Activated naive CD4-positive, alpha-beta T cell treated with anti-CD3 and anti-CD28 coated beads for 36 hours (primary cell): ENCODE measurements at places on chromosomes 1 and 21. TPM values are rescaled to one million over a fixed set of nuclear protein-coding genes. Genes with fewer than 3 reads are reported as not detected.

DNA sequence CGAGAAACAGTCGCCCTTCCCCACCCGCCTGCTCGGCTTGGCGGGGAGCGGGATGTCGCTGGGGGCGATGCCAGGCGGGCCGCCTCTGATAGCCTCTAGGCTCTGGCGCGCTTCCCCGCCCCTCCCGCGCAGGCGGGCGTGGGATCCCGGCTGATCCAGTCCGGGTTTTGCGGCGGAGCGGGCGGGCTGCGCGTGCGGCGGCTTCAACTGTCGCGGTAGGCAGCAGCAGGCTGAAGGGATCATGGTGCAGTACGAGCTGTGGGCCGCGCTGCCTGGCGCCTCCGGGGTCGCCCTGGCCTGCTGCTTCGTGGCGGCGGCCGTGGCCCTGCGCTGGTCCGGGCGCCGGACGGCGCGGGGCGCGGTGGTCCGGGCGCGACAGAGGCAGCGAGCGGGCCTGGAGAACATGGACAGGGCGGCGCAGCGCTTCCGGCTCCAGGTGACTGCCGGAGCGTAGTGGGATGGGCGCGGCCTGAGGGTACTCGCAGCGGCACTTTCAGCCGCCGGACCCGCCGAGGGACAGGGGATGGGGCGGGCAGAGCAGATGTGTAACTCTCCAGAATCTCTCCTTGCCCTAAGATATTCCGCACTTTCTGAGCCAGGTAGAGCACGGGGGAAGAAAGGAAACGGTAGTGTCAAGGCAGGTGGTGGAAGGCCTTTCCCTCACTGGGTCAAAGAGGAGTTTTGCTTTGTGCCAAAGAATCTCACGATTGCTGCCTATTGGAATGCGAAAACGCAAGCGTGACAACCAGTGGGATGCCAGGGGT lies at the start of gene FAAH:
Gene FAAH (plus strand): TSS at position 210 of the 764 bp plus-strand sequence. CDS start 32 bp downstream, at position 242.
- DNase-seq = peak; percentile 52

- no peak for DNase-seq
Measured at GRCh38 chr1:230715510-230715909, 1.6 kb upstream of the AGT start.

- no peak for DNase-seq
Measured at GRCh38 chr1:159978107-159978398, 24.0 kb upstream of the SLAMF9 start.

DNA sequence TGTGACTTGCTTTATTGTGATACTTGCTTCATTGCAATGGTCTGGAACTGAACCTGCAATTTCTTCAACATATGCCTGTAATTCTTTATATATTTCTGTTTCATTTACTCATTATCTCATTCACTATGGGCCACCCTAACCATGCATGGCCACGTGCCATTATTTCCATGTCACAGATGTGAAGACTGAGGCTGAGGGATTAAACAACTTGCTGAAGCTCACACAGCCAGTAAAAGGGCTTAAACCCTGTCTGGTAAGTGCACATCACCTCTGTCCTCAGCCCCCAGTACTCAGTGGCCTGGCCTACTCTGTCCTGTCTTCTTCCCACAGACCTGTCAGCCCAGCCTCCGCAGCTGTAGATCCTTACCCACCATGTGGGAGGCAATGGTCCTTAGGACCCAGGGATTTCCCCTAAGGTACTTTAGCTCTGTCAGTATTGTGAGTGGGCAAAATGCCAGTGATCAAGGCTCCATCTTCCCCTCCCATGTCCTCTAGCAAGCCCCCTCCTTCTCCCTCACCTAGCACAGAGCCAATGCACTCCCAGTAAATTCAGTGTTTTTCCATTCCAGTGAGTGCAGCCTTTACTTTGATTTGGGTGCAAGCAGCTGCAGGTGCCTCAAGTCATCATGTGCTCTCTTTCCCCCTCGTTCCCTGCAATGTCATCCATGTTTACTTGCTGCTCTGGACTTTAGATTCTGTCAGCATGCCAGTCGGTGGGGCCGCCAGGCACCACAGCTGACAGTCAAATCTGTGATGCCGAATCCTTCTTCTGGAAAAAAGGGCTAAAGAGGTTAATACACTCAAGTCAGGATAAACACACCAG lies 228.2 kb upstream of the PROX1 start:
- DNase-seq = no peak

- DNase-seq = no peak
Measured at GRCh38 chr1:87279536-87279875, 49.2 kb upstream of the LMO4 start.

DNA sequence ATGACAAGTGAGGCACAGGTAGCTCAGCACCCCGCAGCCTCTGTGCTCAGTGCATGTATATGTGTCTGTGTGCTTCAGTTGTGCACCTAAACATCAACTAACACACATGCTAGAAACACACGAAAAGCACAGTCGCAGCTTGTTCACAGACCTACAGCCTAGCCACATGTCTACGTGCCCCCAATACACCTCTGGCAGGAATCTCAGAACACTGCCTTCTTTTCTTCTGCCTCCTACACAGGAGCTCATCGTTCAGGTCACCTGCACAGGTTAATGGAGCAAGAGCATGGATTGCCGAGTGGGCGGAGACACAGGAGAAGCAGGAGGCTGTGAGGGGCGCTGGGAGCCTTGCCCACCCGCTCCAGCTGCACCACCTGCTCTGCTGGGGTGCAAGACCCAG lies 31.7 kb downstream of the CTNNBIP1 start:
- DNase-seq = no peak

GRCh38 chr21:43211760-43212115 lies 42.9 kb downstream of the CRYAA start:
- no peak for DNase-seq

- DNase-seq = no peak
Measured at GRCh38 chr1:212496682-212497081, 64.0 kb downstream of the NENF start.

DNA sequence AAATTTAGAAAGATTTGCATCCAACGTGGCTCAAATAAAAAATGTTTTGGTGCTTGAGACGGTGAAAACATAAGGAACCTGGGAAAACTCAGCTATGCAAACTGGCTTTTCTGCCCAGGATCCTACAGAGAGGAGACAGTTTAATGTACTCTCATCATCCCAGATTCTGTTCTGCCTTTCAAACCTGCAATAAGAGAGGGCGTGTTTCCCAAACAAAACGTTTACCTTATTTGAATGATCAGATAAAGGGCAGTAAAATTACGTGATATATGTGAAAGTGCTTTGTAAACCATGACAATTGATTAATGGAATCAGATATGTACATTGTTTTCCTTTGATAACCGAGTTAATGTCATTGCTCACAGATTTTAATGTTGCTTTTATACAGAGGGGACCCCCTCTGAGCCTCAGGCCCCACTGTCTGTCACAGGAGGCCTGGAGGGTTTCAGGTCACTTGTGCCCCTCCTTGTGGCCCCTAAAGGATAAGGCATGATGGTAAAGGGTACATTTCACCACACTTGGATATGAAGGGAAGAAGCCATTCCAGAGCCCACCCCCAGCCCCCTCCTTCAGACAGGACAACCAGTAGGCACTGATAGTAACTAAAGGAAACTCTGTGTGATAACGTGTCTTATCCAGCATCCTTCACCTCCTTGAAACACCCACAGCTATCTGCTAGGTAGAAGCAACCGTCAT lies 157.6 kb downstream of the EDEM3 start:
- no peak for DNase-seq

DNA sequence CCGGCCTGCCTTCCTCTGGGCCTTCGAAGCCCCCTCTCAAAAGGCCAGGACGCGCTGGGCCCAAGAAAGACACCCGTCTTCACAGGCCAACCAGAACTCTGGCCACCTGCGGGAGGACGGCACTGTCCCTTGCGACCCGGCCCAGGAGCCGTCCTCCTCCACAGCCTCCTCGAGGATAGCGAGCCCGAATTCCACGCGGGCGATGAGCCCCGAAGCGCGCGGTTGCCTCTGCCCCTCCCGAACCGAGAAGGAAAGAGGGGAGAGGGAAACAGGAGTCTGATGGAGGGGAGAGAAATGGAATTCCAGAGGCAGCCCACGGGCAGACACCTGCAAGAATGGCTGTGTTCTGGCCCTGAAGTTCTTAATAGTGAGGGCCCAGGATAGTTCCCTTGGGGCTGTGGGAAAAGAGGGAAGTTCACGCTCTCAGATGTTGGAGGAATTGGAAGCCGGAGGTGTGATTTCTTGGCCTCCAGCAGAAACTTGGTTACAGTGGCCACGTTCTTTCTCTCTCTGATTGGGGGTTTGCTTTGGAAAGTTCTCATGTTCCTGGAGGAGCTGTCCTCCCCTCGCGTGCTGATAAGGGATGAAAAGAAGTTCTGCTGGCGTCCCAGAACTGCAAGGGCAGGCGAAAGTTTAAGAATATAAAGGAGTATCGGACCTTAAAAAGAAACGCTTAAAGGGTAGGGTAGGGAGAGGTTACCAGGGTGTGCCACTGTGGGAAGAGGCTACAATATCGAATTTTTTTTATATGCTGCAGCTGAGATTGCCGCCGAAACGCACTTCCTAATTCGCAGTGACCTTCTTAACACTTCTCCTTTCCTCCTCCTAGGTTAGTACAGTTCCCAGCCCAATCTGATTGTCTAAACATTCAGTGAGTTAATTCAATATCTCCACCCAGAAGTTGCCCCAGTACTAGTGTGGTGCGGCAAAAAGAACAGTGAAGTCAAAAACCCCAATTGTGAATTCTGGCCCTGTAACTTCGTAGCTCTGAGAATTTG lies 5.8 kb upstream of the SLC44A5 start:
- peak; percentile 11 for DNase-seq

- DNase-seq = no peak
Measured at GRCh38 chr1:56417646-56418045, 161.7 kb downstream of the PLPP3 start.

DNA sequence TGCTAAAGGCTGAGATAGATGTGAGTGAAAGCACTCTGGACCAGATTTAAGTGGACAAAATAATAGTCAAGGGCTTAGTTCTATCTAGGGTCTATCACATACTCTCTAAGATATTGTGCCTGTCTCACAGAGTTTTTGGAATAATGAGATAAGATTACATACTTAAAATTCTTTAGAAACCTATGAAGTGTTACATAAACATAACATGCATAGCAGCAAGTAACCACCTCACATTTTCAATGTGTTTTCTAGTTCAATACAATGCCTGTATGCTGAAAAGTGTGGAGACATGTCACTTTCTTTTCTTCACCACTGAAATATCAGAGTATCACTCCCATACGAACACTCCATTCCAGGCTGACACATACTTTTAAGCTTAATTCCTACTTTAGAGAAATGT lies 16.2 kb downstream of the SDCCAG8 start:
- no peak for DNase-seq

Gene NRAS
- total RNA-seq = 43.9 TPM

Gene IL20
- 0.31 TPM for total RNA-seq

Gene DPM3
- 31.4 TPM for total RNA-seq

Gene CHD5
- total RNA-seq = 0.45 TPM
